CD4-positive, alpha-beta T cell treated with Interferon gamma for 1 hour (primary cell): ENCODE measurements at places on chromosomes 3 and 15.
A peak's percentile ranks its signal among the peaks of the same experiment; 100 is the strongest.

GRCh38 chr15:87816016-87816415 is 440.5 kb downstream of the NTRK3 start:
- no peak for DNase-seq

- DNase-seq, result no peak
These were observed 50.2 kb downstream of the CHP1 start for GRCh38 chr15:41281236-41281635.

- no peak for DNase-seq
These were observed 229.7 kb downstream of the RSRC1 start for GRCh38 chr3:158339638-158340037.

- no peak for DNase-seq
These were observed 34.7 kb downstream of the TM2D3 start for GRCh38 chr15:101617390-101617965.

- DNase-seq, result no peak
These were observed 377.1 kb upstream of the PROK2 start for GRCh38 chr3:72161881-72162595.

- DNase-seq, result no peak
These were observed 36.6 kb downstream of the LNP1 start for GRCh38 chr3:100437721-100438622.

DNA sequence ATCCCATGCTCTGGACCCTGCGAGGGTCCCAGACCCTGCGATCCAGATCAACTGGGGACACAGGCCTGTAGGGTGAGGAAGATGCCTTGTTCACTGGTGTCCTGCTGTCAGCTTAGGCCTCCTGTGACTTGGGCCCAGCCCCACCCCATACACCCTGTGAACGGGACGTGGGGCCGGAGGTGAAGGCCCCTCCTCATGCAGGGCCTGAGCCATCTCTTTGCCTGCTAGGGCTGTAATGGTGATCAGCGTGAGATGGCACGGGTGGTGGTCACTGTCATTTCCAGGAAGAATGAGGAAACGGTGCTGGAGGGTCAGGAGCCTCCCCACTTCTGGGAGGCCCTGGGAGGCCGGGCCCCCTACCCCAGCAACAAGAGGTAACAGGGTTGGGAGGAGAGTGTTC is 12.4 kb downstream of the VILL start:
- no peak for DNase-seq

GRCh38 chr3:192261135-192261534 is 466.2 kb downstream of the FGF12 start:
- no peak for DNase-seq

- no peak for DNase-seq
These were observed 64.6 kb upstream of the UBE2E1 start for GRCh38 chr3:23741036-23741706.

- DNase-seq, result peak; percentile 3
These were observed 125.8 kb upstream of the GALNT15 start for GRCh38 chr3:16048435-16049318.

- no peak for DNase-seq
These were observed 185.0 kb upstream of the TOPAZ1 start for GRCh38 chr3:44056446-44057240.

DNA sequence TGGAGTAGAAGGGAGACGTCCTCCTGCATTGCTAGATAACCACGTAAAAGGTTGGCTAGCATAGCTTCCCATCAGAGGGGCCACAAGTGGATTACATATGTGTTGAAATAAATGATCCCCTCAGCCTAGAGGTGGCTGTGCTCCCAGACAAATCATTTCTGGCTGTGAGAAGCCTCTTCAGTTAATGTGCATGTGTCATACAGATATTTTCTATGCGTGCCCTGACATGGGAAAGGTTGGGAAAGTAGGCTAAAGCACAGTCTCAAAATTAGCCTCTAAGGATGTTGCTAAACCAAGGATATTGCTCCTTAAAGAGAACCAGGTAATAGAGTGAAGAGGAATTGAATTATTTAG is 17.8 kb downstream of the USP3 start:
- DNase-seq, result no peak
